ENCODE measurements at places on chromosomes 4 and X.

DNA sequence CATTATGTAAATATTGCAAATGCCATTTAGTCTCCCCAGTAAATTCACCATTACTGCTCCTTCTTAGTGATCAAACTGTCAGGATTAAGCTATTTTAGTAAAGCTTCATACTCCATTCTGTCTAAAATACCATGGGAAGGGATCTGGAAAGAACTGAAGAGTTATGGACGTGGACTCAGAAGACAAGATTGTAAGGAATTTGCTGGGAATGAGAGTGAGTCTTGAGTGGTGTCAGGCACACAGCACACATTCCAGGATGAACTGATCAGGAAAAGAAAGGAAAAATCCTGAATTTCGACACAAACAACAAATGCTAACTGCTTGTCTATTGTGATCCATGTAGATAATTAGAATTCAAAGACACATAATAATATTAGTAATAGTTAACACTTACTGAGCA, 311.0 kb downstream of the CENPC start:
- no peak for DNase-seq

- no peak for DNase-seq
Measured at GRCh38 chr4:95508421-95508820, 40.4 kb downstream of the UNC5C start.

- no peak for DNase-seq
Measured at GRCh38 chr4:152150214-152150613, 385.7 kb downstream of the FBXW7 start.

DNA sequence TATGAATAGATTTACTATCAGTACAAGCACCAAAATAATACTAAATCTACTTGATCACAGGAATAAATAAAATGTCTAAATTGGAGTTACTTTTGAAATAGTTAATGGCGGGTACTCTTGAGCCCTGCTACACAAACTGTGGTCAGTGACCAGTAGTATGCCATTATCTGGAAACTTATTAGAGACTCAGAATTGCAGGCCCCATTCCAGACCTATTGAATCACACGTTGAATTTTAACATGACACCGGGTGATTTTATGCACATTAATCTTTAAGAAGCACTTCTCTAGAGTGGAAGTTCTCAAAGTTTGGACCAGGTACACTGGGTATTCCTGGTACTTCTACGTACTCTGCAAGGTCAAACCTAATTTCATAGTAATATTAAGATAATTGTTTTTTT, 660.0 kb upstream of the POU3F4 start:
- no peak for DNase-seq

GRCh38 chr4:89868999-89869589, 25.6 kb upstream of the MMRN1 start:
- DNase-seq = peak; percentile 48

DNA sequence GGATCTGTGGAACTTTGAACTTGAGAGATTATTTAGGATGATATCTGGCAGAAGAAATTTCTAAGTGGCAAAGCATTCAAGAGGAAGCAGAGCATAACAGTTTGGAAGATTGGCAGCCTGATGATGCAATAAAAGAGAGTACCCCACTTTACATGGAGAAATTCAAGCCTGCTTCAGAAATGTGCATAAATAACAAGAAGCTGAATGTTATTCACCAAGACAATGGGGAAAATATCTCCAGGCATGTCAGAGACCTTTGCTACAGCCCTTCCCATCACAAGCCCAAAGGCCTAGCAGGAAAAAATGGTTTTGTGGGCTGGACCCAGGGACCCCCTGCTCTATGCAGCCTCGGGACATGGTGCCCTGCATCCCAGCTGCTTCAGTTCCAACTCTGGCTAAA, 420.8 kb downstream of the DTHD1 start:
- DNase-seq = no peak

DNA sequence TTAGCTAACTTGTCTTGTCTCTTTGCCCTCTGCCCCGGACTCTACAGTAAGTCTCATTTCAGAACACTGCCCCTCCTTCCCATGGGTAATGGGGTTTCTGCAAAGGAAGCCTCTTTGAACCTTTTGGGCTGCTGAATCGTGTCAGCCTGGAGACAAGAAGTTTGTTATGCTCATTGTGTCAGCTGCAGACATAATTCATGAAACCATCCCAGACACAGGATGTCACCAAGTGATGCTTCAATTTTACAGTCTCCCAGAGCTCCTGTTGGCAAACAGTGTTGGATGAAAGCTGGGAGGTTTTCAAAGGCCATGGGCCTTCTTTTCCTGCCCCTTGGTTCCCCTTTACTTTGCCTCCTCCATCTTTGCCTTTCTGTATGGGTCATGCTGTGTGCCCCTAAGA, 223.1 kb upstream of the TAPT1 start:
- no peak for DNase-seq

- DNase-seq = no peak
Measured at GRCh38 chr4:81512757-81513501, 41.2 kb upstream of the RASGEF1B start.
